Endothelial cell of umbilical vein (primary cell): ENCODE measurements at places on chromosomes 5 and 9.

- DNase-seq, result no peak
Measured at GRCh38 chr9:107738789-107739188, 249.2 kb upstream of the KLF4 start.

GRCh38 chr5:35087991-35088390 is 40.2 kb upstream of the AGXT2 start:
- DNase-seq, result no peak

- no peak for DNase-seq
Measured at GRCh38 chr5:173352366-173353349, 24.4 kb upstream of the STC2 start.

DNA sequence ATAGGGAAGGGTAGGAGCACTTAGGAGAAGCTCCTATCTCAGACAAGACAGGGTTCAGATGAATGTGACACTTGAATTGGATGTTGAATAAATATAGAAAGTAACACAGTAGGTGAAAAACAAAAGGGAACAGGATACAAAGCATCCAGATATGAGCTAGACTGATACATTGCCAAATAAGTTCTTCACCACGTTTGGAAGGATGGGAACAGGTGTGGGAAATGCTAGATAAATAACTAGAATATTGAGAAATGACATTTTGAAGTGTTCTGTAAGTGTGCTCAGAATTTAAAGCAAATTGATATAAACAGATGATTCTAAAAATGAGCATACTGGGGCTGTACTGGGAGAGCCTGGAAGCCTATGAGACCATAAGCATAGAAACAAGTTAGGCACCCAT is 340.1 kb upstream of the PRR16 start:
- no peak for DNase-seq

DNA sequence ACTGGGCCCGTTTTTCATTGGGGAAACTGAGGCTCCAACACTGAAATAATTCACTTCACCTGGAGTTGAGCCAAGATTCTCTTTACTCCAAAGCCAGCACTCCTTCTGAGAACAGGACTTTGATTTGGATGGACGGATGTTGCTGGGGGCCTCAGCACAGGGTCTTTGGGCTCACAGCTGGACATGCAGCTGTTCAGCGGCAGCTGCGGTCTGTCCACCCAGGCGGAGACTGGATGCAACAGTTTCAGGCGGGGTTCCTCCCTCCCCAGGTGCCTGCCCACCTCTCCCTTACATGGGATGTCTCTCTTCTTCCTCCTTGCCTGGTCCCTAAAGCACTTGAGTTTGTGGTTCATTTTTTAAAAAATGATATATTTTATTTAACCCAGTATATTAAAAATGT is 219.0 kb upstream of the IRX4 start:
- DNase-seq, result no peak

- DNase-seq, result no peak
Measured at GRCh38 chr5:180595046-180595379, 3.7 kb upstream of the SCGB3A1 start.

GRCh38 chr9:117596678-117597077 is 107.5 kb upstream of the TLR4 start:
- DNase-seq, result no peak

- no peak for DNase-seq
Measured at GRCh38 chr5:95768731-95769130, 37.6 kb downstream of the RHOBTB3 start.

GRCh38 chr5:16536246-16536645 is 70.6 kb upstream of the ZNF622 start:
- DNase-seq, result no peak

- DNase-seq, result no peak
Measured at GRCh38 chr5:98775246-98776065, 2.0 kb downstream of the RGMB start.

DNA sequence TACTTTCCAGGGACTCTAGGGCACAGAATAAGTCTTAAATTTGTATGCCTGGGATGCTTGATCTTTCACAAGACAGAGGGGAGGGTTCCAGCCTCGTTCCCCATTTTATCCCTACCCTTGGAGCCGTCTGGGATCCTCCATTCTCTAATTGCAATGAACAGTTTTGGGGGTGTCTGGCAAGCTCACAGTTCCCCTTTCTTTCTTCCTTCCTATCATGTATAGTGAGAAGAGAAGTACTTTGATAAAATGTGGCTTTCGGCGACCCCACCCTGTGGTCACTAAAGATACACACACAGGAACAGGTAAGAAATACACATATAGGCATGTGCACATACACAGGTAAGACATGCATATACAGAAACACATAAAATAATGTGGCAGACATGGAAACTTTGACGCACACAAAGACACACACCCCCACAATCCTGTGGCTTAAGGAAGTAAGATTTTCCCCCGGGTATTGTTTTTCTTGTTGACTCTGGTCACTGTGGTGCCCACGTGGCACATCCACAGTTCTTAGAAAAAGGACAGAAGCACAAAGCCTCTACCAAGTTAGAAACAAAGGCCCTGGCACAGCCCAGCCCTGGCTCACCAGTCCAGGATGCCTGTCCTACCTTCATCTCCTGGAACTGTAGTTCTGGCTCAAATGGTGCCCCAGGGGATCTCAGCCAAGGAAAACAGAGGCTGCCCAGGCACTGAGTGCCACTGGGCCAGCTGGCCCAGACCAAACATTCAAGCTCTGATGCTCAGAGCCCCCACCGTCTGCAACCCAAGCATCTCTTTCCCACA is 6.3 kb upstream of the SMU1 start:
- DNase-seq, result peak; percentile 91

GRCh38 chr5:79990205-79990597 is 861 bp downstream of the MTX3 start:
- DNase-seq, result no peak

DNA sequence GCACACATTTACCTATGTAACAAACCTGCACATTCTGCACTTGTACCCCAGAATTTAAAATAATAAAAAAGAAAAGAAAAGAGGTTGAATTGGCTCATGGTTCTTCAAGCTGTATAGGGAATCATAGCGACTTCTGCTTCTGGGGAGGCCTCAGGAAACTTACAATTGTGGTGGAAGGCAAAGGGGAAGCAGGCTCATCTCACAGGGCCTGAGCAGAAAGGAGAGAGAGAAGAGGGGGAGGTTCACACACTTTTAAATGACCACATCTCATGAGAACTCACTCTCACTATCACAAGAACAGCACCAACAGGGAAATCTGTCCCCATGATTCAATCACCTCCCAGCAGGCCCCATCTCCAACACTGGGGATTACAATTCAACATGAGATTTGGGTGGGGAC is 214.6 kb downstream of the CDK5RAP2 start:
- DNase-seq, result no peak

DNA sequence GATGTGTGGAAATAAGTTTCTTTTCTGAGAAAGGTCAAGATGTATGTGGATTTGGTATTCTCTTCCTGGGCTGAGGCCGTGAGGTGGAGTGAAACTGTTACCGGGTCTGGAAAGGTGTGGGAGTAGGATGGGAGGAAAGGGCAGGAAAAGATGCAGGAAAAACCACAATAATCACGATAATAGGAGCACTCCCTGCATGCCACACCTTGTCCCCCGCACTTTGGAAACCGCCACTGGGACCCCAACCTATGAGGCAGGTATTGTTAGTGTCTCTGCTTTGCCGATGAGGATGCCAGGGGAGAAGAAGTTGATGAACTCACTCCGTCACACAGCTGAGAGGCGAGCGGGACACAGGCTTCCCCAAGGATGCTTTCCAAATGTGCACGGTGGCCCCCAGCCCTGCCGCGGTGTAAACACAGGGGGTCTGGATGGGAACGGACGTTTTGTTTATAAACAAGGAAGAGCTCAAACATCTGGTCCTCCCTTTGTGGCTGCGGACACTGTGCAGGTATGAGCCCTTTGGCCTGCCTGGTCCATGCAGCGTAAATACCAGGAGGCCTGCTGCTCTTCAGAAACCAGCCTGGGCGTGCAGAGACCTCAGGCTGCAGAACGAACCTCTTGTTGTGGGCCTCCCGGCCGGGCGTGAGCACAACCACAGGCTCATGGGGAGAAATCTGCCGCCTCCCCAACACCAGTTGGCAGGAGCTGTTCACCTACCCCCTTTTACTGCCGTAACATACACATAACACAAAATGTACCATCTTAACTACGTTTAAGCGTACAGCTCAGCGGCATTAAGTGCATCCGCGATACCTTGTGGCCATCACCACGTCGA is 126.7 kb downstream of the COL23A1 start:
- no peak for DNase-seq

DNA sequence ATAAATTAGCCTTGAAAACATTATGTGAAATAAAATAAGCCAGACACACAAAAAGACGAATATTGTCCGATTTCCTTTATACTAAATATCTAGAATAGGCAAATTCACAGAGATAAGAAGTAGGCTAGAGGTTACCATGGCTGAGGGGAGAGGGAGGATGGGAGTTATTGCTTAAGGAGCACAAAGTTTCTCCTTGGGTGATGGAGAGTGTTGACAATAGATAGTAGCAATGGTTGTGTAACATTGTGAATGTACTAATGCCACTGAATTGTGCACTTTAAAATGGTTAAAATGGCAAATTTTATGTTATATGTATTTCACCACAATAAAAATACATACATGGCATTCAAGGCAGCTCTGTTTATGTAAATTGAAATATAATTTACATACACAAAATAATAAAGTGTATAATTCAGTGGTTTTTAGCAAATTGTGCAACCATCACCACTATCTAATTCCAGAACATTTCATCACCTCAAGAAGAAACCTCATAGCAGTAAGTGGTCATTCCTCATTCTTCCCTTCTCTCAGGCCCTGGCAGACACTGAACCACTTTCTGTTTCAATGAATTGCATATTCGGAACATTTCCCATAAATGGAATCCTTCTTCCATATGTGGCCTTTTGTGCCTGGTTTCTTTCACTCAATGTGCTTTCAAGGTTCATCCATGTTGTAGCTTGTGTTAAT is 59.2 kb downstream of the NDST1 start:
- DNase-seq, result no peak

GRCh38 chr5:55413644-55414043 is 105.9 kb downstream of the MTREX start:
- no peak for DNase-seq

- DNase-seq, result peak; percentile 57
Measured at GRCh38 chr9:95726756-95727155, 148.7 kb upstream of the ERCC6L2 start.

- DNase-seq, result no peak
Measured at GRCh38 chr5:104139840-104140239, 577.3 kb upstream of the NUDT12 start.

- no peak for DNase-seq
Measured at GRCh38 chr9:93317495-93318094, 133.7 kb downstream of the WNK2 start.

DNA sequence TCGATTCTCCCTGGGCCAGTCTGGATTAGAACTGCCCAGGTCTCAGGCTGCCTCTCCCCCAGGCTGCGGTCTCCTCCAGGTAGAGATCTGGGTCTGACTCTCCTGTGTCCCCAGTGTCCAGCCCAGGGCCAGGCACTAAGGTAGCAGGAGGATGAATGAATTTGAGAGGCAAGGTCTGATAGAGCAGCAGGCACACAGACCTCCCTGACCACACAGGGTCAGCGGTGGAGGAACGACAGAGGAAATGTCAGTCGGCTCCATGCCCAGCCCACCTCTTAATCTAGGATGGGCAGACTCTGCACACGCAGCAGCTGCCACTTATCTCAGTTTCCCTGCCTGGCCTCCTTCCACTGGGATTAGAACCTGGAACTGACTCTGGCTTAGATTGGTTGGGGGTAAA is 272.7 kb upstream of the MVB12B start:
- DNase-seq, result no peak

- DNase-seq, result no peak
Measured at GRCh38 chr5:43038496-43038989, 1.6 kb downstream of the ANXA2R start.

DNA sequence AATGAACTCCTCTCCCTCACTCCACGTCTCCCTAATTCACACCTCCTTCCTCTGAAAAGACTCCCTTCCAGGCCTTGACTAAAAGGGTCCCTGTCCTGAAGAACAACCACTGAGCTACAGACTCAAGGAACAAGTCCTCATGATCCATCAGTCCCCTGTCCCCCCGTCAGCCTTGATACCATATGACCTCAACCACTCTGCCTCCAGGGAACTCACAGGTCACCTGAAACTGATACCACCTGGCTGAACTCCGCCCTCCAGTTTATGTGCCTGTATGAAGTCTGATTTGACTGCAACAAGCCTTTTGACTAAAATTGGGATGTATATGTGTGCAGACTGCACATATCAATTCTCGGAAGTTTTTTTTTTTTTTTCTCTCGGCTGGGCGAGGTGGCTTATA is 88.7 kb downstream of the UGCG start:
- DNase-seq, result no peak

- DNase-seq, result no peak
Measured at GRCh38 chr5:176620333-176620981, 9.9 kb downstream of the SNCB start.

DNA sequence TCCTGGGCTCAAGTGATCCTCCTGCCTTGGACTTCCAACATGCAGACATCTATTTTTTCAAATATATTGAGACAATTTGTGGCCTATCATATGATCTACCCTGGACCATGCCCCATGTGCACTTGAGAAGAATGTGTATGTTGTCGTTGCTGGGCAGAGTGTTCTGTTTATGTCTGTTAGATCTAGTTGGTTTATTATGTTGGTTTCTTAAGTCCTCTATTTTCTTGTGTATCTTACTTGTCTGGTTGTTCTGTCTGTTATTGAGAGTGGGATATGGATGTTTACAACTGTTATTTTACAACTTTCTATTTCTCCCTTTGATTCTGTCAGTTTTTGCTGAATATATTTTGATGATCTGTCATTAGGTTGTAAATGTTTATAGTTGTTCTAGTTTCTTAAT is 10.2 kb upstream of the TMEM171 start:
- DNase-seq, result no peak

- no peak for DNase-seq
Measured at GRCh38 chr5:171310212-171310818, 1.3 kb downstream of the TLX3 start.

DNA sequence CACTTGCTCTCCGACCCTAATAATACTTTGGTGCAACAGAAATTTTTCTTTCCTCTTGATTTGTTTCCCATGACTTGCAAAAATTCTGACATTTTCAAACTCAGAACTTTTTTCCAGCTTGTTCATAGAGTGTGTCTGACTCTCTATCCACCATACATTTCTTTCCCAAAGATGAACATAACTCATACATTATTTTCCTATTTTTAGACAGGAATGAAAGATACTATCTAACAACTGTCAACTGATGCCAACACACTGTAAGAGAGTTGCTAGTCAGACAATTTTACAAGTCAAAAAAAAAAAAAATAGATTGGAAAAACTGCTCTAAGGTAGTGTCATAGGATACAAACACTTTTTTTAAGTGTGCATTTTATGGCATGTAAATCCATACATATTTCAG is 1001.0 kb upstream of the WWC1 start:
- DNase-seq, result no peak

DNA sequence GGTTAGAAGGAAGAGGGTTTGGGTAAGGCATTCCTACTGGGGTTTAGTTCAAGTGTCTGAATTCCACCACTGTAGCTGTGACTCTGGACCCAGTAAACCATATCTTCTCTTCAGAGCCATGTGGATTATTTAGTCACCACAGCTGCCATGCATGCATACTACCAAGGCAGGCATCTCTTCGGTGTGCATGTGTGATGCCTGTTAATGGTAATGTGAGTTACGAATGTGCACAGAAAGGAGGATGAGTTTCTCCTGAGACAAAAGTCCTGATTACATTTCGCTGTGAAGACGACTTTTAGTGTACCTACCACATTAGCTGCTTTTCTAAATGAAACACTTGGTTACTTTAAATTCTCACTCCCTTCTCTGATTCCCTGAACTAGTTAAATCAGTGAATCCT is 9.3 kb downstream of the PBX3 start:
- DNase-seq, result no peak

GRCh38 chr9:109945573-109945972 is 165.6 kb downstream of the PALM2AKAP2 start:
- no peak for DNase-seq

- no peak for DNase-seq
Measured at GRCh38 chr9:6630502-6631206, 14.9 kb downstream of the GLDC start.
